ENCODE measurements at places on chromosomes 1 and 21.

GRCh38 chr21:31186916-31187315 is 148.6 kb upstream of the KRTAP19-8 start:
- H3K4me3 ChIP-seq: no peak overlapping the region
- H3K36me3 ChIP-seq: no peaks in the 10 kb centered on the region
- H3K4me1 ChIP-seq: peaks cover 12% of the 10 kb centered on the region
- peak; percentile 19 for DNase-seq

DNA sequence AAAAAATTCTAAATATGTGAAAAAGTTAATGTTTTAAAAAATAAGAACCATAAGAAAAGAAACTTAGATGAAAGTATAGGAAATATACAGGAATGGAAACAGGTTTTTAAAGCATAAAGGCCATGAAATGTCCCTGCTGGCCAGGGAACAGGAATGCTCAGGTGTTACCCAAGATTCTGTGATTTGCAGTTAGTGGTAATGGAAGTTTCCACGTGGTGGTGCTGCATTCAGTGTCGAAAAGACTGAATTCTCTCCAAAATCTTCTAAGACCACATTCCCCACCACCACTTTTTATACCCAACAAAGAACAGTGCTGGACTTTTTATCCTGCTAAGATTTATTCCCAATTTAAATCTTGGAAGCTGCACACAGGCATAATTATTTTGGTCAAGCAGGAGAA is 126.2 kb downstream of the PRRX1 start:
- no peaks in the 10 kb centered on the region for H3K36me3 ChIP-seq
- H3K27me3 ChIP-seq: no peaks in the 10 kb centered on the region
- no peak overlapping the region for H3K4me3 ChIP-seq
- no peak overlapping the region for H3K27ac ChIP-seq

DNA sequence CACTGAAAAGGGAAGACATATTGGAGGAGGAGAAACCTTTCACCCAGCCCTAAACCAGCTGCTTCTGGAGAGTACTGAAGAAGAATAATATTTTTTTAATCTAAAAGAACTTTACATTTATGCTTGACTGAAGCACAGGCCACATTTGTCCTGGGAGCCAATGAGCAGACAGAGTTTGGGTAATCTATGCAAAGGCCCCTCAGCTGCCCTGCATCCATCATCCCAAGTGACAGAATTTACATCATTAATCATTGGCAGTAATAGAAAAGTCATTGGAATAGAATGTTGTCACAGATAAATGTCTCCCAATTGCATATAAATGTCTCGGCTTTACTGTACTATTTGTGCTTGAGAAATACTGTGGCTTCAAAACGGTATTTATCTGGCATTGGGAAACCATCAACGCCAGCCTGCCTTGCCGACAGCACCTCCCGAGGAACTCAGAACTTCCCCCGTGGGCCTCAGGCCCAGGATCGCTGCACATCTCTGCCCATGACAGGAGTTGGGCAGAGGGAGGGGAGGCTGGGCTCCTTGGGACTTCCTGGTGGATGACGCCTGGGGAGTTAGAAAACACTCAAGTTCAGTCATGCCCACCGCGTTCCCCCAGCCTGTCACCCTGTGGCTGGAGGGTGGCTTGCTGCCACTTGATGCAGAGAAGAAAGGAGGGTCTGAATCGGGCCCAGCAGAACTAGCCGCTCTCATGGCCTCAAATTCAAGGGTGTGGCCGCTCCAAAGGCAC is 133.1 kb downstream of the CAMTA1 start:
- H3K36me3 ChIP-seq: no peaks in the 10 kb centered on the region
- DNase-seq: no peak
- no peak overlapping the region for H3K27ac ChIP-seq
- H3K27me3 ChIP-seq: no peaks in the 10 kb centered on the region
- no peak overlapping the region for H3K4me3 ChIP-seq

GRCh38 chr1:85224295-85224694 is 23.5 kb upstream of the SYDE2 start:
- no peak overlapping the region for H3K4me3 ChIP-seq
- H3K27ac ChIP-seq: no peak overlapping the region
- no peaks in the 10 kb centered on the region for H3K27me3 ChIP-seq
- DNase-seq: no peak
- peaks cover 38% of the 10 kb centered on the region for H3K4me1 ChIP-seq

- DNase-seq: peak; percentile 26
- H3K36me3 ChIP-seq: no peaks in the 10 kb centered on the region
- no peak overlapping the region for H3K4me3 ChIP-seq
- H3K27ac ChIP-seq: peak overlapping the region; percentile 64
- H3K4me1 ChIP-seq: peaks cover 25% of the 10 kb centered on the region
Observed at GRCh38 chr21:42554251-42554961, 40.8 kb downstream of the SLC37A1 start.

All from GM23338 (cell line).